SW 1271 (cell line): ENCODE measurements at places on chromosomes 1 and 21.
A peak's percentile ranks its signal among the peaks of the same experiment; 100 is the strongest.

DNA sequence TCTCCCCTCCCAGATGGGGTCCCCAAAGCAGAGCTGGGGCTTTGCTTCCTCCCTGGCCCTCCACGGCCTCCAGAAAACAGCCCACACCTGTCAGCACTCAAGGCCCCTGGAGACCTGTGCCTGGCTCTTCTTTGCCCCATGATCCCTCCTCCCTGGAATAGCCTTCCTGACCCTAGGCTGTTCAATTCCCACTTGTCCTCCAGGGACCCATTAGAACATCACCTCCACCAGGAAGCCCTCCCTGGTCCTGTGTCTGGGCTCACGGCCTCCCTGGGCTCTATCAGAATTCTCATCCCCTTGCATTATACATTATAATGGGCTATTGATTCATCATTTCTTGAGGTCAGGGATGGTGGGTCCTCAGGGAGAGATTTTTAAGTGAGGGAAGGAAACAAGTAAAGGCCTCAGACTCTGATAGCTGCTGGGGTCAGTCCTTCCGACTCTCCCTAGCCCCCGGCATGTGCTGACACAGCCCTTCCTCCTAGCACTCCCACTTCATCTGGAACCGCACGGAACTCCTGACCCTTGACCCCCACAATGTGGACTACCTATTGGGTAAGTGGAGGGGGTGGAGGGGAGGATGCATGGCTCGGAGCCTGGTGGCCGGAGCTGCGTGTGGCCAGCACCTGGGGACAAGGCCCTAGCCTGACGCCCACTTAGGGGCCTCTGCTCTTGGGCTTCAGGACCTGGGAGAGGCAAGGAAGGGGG lies 60.8 kb downstream of the ALPL start:
- DNase-seq: no peak

DNA sequence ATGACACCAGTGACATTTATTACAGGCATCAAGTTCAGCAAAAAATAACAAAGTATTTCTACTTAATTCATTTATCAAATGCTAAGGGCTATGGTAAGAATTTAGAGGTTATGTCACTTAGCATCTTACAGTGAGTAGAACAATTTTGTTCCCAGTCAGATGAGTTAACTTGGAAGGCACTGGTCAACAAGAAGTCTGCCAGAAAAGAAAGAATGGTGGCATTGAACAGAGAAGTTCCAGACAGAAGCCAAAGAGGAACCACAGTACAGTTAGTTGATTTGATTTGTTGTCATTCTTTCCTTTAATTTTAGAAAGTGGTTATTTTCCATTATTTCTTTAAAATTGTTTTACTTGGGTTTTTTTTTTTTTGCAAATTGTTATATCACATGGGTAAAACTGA lies 232.2 kb upstream of the PKN2 start:
- DNase-seq: no peak

DNA sequence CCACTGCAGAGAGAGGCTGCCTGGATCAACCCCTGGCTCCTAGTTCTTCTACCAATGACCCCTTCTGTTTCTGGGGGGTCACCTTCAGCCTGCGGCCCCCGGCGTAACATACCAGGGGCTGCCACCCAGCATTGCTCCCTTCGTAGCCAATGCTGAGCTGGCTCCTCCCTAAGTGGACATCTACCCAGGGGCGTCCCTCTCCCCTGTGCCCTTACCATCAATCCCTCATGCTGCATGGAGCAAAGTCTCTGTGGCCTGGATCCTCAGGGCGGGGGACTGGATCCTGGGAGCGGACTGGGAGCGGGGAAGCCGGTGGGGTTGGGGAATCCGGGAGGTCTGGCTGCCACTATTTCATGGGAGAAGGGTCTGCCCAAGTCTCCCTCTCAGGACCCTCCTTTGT lies 28.6 kb downstream of the TRIM67 start:
- no peak for DNase-seq

DNA sequence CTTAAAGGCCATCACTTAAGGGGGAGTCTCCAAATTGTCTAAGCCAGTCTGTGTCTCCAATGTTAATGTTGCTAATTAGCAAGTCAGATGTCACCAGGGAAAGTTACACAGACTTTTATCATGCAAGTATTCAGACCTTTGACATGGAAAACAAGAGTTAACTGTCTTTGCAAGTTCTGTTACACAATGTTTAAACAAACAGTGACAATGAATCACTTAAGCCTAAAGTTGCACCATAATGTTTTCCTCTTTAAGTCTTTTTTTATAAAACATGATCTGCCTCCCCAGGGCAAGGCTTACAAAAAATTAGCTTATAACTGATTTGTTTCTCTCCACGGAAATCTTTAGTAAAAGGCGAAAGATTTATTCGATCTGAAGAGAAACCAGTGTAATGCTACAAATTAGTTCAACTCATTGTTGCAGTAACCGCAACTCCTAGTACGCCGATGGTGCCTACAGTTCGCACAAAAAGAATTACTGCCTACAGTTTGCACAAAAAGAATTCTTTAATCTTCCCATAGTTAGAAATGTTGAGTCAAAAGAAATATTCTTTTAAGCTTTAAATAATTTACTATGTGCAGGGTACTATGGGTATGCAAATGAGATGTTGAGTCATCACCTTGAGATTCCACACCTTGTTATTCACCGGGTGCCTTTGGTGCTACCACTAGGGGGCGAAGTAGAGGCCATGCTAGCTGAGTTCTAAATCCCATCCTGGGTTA lies 45.3 kb downstream of the HHAT start:
- peak; percentile 94 for DNase-seq

GRCh38 chr1:115217150-115218033 lies 120.7 kb downstream of the NGF start:
- no peak for DNase-seq

DNA sequence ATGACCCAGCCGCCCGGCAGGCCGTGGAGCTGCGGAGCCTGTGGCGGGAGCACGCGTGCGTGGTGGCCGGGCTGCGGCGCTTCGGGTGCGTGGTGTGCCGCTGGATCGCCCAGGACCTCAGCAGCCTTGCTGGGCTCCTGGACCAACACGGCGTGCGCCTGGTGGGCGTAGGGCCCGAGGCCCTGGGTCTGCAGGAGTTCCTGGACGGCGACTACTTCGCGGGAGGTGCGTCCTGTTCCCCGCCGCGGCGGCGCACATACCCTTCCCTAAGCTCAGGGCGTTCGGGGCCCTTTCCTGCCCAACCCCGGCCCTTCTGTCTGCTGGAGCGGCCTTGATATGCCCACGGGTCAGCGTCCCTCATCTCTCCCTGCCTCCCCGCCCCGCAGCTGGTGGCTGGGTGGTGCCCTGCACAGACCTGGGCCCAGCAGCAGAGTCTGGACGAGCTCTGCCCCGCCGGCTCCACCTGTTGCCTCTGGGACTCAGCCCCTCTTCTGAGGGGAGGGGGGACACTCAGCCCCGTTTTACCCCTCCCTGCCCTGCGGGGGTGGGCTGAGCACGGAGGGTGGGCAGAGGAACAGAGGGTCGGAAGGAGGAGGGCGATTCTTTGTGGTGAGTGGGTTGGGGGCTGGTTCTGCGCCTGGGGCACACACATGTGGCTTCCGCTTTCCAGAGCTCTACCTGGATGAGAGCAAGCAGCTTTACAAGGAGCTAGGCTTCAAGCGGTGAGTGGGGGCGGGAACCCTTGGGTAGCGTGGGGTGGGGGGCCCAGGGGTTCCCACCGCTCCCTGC lies 688 bp downstream of the PRXL2B start:
- DNase-seq: no peak

DNA sequence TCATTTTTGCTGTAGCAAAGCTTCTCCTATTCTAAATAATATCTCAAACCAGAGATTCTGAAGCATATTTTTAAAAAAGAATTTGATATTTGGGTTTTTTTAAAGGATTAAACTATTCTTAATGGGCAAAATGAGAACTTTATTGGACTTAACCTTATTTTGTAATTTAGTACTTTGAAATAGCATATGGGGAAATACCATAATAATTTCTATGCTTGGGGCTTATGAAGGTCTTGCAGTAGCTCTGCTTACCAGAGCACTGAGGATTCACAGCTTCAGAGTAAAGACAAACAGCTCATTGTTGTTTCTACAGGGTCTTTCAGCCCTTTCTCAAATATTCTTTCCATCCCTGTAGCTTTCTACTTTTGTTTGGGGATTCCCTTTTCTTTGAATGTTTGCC lies 111.2 kb upstream of the ZNF648 start:
- no peak for DNase-seq

DNA sequence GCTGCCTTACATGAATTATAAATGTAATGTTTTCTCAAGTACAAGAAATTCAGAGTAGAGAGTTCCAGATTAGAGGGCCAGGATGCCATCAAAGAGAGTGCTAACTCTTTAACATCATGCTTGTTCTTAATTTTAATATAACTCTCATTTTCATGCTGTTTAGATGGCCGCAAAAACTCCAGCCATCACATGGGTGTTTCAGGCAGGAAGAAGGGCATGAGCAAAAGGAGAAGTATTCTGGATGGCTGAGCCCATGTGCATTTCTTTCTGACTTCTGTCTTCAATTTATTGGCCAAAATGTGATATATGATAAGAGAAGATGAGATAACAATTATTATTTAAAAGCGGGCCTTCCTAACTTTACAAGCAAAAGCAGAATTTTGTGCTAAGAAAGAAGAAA lies 1328.6 kb downstream of the MRPL39 start:
- no peak for DNase-seq

- DNase-seq: no peak
Observed at GRCh38 chr1:112070677-112071076, 81.2 kb upstream of the KCND3 start.
